ENCODE measurements at places on chromosomes 1 and 21.

DNA sequence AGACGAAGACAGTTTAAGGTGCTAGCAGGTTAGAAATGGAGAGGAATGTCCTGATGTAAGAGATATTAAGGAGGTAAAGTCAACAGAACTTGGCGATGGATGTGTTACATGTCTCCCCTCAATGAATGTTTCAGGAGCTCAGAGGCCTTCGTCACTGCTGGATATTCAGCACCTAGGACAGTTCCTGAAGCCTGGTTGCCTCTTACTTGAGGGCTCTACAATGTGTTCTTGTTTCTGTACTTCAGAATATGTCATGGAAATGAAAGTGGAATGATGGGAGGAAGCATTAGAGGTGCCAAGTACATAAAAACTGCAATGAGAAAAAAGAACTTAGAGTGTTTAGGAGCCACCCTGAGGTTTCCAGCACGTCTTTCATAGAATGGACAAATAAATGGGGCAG is 17.7 kb downstream of the TNR start:
- DNase-seq: no peak

DNA sequence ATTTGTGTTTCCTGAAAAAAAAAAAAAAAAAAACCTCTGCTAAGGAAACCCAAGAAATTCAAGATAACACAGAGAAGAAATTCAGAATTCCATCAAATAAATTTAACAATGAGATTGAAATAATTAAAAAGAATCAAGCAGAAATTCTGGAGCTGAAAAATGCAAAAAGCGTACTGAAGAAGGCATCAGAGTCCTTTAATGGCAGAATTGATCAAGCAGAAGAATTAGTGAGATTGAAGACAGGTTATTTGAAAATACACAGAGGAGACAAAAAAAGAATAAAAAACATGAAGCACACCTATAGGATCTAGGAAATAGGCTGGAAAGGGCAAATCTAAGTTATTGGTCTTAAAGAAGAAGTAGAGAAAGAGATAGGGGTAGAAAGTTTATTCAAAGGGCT is 38.2 kb downstream of the NME7 start:
- DNase-seq: no peak

GRCh38 chr21:25734904-25735645 is at the start of the genes ATP5PF and GABPA:
Gene ATP5PF, minus strand, starts transcription at chr21:25734904. Its CDS starts 5,110 bp downstream, at chr21:25729794.
Gene GABPA, plus strand, starts transcription at chr21:25734972. Its CDS starts 6,627 bp downstream, at chr21:25741599.
- peak; percentile 97 for DNase-seq

- DNase-seq: no peak
These were observed 21.4 kb upstream of the CLCA1 start for GRCh38 chr1:86447198-86447790.

DNA sequence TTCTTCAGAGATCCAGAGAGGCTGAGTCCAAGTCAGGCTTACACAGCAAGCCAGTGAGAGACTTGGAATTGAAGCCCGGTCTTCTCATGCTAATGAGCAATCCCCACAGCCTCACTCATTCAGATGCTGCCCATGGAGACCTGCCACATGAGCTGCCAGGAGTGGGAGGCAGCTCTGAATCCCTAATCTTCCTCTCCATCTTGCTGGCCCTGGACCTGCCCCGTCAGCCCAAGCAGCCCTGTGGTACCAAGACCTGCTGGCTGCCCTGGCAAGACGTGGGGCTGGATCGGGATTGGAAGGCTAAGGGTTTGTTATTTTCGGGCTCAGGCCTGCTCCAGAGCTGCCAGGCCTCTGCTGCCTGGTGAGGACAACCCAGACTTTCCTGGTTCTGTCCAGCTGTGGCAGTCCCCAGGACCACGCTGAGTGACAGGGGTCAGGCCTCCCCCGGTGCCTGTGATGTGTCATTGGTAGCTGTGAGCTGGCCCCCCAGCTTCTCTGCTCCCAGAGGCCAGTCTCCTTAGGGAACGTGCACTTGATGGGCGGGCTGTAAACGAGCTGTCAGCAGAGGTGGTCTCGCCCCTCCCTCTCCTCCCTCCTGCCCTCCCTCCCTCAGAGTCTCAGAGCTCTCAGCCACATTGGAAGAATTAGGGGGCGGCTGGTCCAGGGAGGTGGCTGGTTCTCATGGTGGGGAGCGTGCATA is 135.0 kb downstream of the FOXD2 start:
- no peak for DNase-seq

Measured in LNCaP clone FGC (cell line).